HS-27A (cell line): ENCODE measurements at places on chromosomes 7 and 10.
A peak's percentile ranks its signal among the peaks of the same experiment; 100 is the strongest.

DNA sequence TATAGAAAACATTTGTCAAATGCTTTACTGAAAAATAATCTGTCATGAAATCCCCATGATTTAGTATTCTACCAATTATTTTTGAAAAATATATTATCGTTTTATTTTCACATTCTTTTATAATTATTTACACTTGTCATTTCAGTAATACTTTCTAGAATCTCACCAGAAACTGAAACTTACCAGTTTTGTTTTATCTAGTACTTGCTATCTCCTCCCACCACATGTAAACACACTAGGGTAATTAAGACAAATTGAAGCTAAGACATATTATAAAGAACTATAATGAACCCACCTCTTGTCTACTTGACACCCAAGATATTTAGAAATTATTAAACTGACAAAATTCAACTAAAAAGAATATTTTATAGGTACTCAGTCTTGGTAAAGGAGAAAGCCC, 51.5 kb upstream of the GRM3 start:
- DNase-seq: no peak

DNA sequence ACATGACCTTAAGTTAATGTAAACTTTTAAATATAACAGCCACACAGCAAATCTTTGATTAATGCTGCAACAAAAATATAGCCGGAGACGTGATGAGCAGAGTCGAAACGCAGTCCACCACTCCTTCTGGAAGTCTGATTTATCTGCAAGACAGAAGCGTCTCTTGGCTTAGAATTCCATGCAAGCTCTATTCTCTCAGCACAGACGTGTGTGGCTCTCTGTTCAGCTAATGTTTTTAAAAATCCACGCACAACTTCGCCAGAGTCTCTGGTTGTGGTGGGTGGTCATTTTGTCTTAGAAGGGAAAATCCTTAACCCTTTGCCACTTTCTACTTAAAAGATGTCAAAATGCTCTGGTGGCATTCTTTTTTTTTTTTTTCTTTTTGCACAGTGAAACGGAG, 438.0 kb upstream of the MGMT start:
- no peak for DNase-seq

DNA sequence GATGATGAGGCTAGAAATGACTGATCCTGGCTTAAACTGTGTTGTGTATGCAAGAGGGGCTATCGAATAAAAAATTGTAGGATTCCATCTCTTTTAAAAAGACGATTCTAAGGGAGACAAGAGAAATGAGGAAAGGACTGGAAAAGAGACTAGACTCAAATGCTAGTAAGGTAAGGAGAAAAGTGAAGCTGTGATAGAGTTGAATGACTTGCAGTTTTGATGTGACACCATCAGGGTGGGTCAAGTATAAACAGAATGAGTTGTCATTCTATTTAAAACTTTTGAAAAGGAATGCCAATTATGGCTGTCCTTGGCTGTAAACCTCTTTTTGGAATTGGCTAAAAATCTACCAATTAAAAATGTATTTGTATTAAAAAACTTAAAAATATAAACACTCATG, 184.5 kb upstream of the PHF14 start:
- no peak for DNase-seq

DNA sequence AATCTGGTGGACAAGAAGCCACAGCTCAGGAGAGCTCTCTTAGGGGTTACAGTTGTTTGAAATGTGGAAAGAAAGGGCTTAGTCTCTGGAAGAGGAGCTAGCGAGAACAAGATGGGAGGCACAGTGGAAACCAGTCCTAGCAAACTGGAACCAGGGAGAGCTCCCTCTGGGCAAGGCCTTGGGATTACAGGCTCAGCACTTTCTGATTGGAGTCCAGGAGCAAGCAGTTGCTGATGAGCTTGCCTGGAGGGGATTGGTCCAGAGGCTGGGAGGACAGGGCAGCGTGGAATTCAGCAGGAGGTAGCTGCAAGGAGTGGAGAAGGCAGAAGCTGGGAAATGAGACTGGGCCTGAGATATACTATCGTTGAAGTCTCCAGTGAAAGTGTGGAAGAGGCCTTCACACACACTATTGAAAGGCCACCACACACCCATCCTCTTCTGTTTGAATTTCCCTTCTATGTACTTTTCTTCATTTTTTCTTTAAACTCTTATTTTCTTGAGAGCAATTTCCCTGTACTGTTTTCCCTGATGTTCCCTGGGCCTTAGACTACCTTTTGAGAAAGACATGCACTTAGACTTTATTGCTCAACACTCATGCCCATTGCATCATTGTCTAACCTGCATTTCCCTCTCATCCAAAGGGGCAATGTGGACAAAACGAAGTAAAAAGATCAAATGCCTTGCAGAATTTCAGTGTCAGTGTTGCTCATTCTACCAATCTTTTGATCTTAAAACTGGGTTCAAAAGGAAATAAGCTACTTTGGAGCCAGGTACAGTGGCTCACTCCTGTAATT, 57.8 kb upstream of the LANCL2 start:
- DNase-seq: no peak

DNA sequence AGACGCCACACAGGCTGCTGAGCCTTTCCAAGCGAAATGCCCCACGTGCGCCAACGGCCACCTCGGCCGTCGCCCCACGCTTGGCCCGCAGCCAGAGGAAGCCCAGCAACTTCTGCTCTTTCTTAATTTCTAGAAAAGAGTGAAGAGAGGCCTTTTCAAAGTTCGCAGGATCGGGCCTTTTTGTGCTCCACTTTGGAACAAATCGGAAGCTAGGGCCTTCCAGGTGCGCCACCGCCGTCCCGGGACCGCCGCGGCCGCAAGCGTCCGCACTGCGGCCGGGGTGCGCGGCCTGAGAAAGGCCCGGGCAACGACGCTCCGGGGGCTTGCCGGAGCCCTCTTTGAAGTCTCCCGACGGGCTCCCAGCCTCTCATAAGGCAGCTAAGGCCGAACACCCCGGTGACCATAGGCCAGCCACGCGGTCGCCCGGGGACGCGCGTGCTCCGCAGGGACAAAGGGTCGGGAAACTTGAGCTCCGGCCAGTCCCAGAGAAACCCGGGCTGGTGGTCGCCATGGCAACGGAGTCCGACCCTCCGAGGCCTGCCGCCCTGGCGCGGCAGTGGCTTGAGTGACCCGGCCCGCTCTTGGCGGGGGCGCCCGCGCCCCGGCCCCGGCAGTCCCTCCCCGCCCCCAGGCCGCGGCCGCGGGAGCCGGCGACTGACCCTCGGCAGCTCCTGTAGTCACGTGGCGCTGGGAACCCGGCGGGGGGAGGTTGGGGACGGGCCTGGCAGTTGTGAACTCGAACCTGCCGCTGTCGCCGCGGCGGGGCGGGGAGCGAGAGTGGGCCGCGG, at the start of gene REPIN1:
Gene REPIN1 (plus strand): TSS at position 727 of the 788 bp plus-strand sequence. CDS start 890 bp downstream, outside the sequence.
- DNase-seq: no peak

- DNase-seq: no peak
Observed at GRCh38 chr10:6217611-6218010, 14.9 kb downstream of the PFKFB3 start.

- DNase-seq: no peak
Observed at GRCh38 chr7:150408393-150409299, 29.5 kb downstream of the ZNF775 start.

DNA sequence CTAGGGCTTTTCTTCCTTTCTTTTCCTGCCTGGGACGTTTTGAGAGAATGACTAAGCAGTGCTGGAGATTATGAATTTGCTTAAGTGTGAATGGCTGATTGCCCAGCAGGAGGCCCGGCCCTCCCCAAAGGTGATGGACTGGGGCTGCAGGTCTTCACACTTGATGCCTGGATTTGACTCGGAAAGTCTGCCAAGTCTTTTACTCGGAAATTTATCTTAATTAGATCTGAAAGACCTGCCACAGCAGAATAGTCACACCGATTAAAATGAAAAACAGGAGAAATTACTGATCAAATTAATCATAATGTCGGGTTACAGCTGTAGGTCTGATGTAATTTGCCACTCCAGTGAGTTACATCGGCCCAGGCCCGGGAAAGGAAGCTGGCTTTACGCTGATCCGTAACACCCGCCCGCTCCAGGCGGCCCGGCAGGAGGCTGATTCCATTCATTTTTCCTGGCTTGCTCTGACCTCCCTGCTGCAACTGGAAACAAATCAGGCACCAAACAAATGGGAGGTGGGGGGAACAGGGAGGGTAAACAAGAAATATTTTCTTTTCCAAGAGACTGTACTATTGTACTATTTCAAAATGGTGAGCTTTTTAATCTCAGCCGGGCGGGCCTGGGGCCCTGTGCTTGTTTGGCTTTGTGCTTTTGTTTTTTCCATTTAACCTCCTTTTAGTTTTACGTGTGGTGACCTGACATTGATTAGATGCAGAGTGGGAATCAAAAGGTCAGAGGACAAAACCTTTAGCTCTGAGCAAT, 212.4 kb upstream of the YAE1 start:
- DNase-seq: no peak

- DNase-seq: no peak
Observed at GRCh38 chr7:27775782-27776181, 35.8 kb downstream of the TAX1BP1 start.

DNA sequence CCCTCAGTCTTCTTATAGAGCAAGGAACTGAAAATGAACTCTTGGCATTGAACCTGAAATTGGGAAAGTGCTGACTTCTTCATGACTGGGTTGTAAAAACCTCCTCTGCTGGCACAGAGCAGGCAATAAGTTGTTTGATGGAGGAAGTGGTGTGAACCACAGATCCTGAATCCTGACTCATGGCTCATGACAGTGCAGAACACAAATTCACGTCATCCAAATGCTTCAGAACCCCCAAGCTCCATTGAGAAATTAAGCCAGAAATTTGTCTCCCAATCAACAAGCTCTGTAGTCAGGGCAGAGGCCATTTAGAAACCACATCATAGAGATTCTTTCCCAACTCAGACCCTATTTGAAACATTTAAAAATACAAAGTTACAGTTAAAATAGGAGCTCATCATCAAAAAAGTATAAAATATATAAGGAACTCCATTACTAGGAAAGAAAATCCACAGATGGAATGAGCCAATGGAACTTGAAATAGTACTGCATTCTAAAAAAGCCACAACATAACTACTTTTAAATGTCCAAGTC, 10.3 kb upstream of the STK17A start:
- peak; percentile 59 for DNase-seq

DNA sequence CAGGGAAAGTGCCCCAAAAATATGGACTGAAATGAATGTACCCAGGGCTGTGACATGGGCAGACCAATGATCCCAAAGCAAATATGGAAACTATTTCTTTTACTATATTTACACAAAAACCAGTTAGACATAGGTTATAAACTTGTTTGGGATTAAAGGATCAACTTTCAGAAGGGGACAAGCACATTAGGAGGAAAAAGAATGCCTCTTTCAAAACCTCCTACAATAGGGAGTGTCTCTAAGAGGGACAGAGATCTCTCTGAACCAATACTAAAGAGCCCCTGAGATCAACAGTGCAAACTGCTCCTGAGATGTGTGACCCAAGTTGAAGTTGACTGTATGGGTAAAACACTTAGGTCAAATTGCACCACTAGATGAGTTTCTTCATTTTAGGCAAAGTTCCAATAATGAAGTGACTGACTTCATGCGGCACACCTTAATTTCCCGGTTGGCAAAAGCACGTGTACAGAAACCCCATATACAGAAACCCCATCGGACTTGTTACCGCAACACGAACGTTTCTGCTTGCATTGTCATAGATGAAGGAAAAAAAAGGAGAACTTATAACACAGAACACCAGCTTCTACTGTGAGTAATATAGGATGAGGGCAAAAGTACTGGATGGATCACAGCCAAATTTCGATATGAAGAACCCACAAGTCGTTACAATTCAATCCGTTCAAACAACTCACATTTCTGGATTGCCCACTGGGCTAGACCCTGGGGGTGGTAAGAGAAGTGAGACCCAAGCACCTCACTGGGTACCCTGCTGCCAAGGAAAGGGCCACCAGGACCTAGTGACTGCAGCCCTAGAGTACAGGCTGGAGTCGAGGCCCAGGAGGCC, 4.3 kb downstream of the SVIL start:
- DNase-seq: no peak

- no peak for DNase-seq
Observed at GRCh38 chr7:157907091-157907490, 570.3 kb downstream of the DNAJB6 start.

DNA sequence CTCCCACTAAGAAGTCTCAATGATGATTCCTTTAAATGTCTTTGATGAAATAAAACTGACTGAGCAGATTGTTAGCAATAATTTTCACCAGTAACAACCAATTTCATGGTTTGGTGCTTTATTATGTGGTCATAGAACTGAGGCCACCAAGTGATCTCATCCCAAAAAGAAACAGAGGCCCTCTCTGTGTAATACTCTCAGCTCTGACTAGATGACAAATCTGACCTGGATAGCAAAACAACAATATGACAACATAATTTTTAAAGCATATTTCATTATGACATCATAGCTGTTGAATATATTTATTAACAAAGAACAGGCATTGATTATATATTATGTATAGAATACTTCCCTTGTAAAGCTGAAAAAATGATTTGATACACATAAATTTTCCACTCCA, 5.9 kb downstream of the SEMA3E start:
- DNase-seq: no peak

DNA sequence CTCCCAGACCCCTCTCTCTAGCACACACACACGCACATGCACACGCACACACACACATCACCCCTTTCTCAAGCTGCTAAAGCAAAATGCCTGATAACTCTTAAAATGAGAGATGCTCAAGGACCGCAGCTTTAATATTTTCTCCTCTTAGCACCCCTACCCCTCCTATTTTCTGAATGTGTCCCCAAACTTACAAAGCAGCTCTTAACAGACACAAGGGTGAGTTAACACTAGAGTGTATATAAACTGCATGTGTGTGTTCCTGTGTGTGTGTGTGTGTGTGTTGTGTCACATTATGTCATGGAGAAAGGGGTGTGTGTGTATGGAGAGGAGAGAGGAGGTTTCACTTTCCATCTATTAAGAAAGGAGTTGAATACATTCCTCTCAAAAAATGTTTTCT, 1.3 kb downstream of the PTN start:
- no peak for DNase-seq

DNA sequence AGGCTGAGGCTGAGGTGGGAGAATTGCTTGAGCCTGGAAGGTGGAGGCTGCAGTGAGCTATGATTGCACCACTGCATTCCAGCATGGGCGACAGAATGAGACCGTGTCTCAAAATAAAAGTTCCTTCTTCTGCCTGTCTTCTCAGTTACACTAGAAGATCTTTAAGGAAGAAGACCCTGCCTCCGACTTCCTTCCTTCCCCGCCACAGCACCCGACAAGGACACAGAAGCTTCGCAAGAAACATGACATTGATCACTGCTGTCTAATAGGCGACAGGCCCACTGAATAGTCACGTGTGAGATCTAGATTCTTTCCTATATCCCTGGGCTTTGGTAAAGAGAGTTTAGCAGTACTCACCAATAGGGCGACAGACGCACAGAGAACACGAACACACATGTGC, 118.2 kb downstream of the PRPF18 start:
- no peak for DNase-seq
